ENCODE measurements at places on chromosomes 12 and 14. TPM values are rescaled to one million over a fixed set of nuclear protein-coding genes. Genes with fewer than 3 reads are reported as not detected.

GRCh38 chr12:63957496-63957895 is 113.0 kb downstream of the SRGAP1 start:
- no peaks in the 10 kb centered on the region for H3K4me1 ChIP-seq
- H3K36me3 ChIP-seq: no peaks in the 10 kb centered on the region
- no peak overlapping the region for H3K4me3 ChIP-seq
- H3K27ac ChIP-seq: no peak overlapping the region
- no peaks in the 10 kb centered on the region for H3K27me3 ChIP-seq
- DNase-seq: no peak

DNA sequence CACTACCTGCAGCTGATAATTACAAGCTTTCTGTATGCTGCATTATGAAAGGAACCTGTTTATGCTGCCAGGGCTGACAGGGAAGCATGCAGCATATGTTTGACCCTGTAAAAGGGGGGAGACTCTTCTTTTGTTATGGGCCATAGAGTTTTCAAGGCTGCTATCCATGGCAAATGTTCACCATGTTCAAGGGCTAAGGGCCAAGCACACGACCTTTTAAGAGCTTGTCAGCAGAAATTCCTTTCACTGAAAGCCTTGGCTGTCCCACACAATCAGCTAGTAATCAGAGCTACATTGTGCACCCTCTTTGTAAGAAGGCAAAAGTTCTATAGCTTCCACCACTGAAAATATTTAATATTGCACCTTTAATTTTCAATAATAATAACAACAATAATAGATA is 74.2 kb upstream of the MBIP start:
- no peaks in the 10 kb centered on the region for H3K36me3 ChIP-seq
- H3K27me3 ChIP-seq: peaks cover 2% of the 10 kb centered on the region
- H3K4me3 ChIP-seq: no peak overlapping the region
- H3K27ac ChIP-seq: no peak overlapping the region
- DNase-seq: peak; percentile 29

GRCh38 chr12:3651585-3652424 is 101.1 kb downstream of the CRACR2A start:
- no peaks in the 10 kb centered on the region for H3K27me3 ChIP-seq
- no peak for DNase-seq
- H3K4me1 ChIP-seq: peaks cover 13% of the 10 kb centered on the region
- H3K27ac ChIP-seq: no peak overlapping the region
- no peak overlapping the region for H3K4me3 ChIP-seq

- no peaks in the 10 kb centered on the region for H3K27me3 ChIP-seq
- DNase-seq: no peak
- H3K4me3 ChIP-seq: no peak overlapping the region
- H3K27ac ChIP-seq: no peak overlapping the region
- H3K4me1 ChIP-seq: no peaks in the 10 kb centered on the region
- peaks cover 59% of the 10 kb centered on the region for H3K36me3 ChIP-seq
Measured at GRCh38 chr14:103657471-103657870, 28.5 kb downstream of the KLC1 start.

- DNase-seq: no peak
- H3K4me1 ChIP-seq: no peaks in the 10 kb centered on the region
- no peaks in the 10 kb centered on the region for H3K36me3 ChIP-seq
- H3K27ac ChIP-seq: no peak overlapping the region
Measured at GRCh38 chr12:64072916-64073575, 149.1 kb downstream of the KICS2 start.

DNA sequence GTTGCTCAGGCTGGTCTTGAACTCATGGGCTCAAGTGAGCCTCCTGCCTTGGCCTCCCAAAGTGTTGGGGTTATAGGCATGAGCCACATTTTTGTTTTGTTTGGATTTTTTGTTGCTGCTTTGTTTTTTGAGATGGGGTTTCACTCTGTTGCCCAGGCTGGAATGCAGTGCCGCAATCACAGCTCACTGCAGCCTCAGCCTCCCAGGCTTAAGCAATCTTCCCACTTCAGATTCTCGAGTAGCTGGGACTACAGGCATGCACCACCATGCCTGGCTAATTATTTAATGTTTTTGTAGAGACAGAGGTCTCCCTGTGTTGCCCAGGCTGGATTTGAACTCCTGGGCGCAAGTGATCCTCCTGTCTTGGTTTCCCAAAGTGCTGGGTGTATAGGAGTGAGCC is 5.7 kb upstream of the PLEK2 start:
- no peak overlapping the region for H3K4me3 ChIP-seq
- no peaks in the 10 kb centered on the region for H3K27me3 ChIP-seq
- no peaks in the 10 kb centered on the region for H3K36me3 ChIP-seq
- no peak overlapping the region for H3K27ac ChIP-seq
- DNase-seq: peak; percentile 42

DNA sequence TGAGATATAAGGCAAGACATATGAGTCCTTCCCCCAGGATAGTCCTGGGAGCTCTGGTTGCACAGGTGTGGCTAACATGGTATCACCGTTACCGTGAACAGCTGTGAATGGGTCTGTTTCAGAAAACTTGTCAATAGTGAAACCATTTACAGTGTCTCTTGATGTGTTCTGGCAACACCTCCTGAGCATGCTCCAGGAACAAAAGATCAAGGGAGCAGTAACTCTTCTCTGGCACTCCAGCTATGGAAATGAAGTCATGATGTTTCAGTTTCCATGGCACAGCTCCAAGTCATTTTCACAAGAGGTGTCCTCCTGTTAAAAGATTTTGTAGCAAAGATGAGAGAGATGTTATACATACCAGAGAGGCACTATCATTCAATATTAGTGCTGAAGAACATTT is 253.7 kb downstream of the SNAPC1 start:
- H3K36me3 ChIP-seq: no peaks in the 10 kb centered on the region
- H3K4me3 ChIP-seq: no peak overlapping the region
- H3K27ac ChIP-seq: no peak overlapping the region
- H3K27me3 ChIP-seq: no peaks in the 10 kb centered on the region
- H3K4me1 ChIP-seq: no peaks in the 10 kb centered on the region

DNA sequence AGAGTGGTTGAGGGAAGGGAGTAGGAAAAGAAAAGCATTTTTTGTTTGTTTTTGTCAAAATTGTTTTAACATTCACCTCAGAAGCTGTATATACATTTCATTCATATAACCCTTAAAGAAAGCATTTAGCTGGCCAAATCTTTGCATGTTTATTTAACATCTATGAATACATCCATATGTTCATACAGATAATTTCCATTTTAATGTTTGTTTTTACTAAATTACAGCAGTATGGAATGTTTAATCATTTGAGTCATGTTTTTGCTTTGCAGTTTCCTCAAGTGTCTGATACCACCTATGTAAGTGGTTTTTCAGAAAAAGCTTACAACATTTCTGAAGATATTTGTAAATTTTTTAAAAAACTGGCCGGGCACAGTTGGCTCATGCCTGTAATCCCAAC is 84.3 kb upstream of the ATF1 start:
- H3K4me1 ChIP-seq: no peaks in the 10 kb centered on the region
- H3K27me3 ChIP-seq: no peaks in the 10 kb centered on the region
- no peak overlapping the region for H3K4me3 ChIP-seq
- H3K27ac ChIP-seq: no peak overlapping the region

DNA sequence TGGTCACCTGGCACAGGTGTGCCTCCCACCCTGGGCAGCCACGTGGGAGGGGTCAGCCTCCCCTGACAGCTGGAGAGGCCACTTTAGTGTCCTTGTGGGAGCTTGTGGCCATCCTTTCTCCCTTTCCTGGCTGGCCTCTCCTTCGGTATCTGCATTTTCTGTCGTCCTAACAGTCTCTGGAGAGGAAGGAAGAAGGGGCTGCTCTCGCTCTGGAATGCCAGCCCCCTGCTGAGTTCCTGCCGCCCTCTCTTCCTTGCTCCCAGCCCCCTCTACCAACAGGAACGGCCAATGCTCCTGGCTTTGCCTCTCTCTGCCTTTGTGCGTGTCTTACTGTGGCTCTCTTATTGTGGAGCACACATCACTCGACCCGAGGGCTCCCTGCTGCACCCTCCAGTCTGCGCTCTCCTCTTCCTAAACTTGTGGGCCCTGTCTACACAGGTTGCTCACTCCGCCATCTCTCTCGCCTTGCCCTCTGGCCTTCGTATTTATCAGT is 70.8 kb downstream of the FBXL14 start:
- no peak for DNase-seq
- H3K27ac ChIP-seq: peak overlapping the region; percentile 85
- H3K27me3 ChIP-seq: no peaks in the 10 kb centered on the region
- peaks cover 9% of the 10 kb centered on the region for H3K36me3 ChIP-seq

DNA sequence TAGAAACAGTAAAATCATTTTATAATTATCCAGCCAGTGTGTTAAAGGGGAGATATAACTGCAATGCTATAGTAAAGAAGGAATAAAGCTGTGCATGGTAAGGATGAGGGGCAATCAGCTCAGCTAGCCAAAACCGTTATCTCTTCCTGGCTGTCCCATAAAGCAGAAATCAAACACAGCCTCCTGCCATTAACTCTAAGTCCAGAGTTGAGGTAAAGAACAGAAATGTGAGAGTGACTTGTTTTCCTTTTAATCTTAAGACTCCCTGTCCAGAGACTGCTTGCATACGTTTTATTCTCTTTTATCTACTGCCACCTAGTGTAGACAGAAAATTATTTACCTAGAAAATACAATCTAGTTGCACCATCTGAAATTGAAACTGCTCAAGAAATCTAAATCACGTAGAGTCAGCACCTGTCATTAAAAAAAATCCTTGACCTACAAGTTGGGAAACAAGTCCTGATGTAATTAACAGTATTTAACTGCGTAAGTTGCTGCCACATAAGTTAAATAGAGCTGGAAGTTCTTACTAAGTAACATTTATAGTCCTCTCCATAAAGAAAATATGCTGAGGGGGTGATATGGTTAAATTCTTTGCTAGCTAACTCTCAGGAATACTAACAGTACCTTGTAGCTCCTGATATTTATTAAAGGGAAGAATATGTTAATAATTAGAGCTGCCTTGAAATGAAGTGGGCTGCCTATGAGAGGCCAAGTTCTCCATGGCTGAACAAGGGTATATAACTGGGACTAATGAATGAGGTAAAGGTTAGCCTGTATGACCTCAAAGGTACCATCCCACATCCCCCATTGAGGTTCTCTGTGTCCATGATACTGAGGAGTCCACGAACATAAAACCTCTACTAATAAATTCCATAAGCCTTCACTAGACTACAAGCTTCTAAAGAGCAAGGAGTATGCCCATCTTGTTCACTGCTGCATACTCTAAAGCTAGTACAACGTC is 62.7 kb downstream of the GALNT4 start:
- H3K4me1 ChIP-seq: peaks cover 6% of the 10 kb centered on the region
- H3K27me3 ChIP-seq: no peaks in the 10 kb centered on the region
- DNase-seq: peak; percentile 65
- H3K36me3 ChIP-seq: no peaks in the 10 kb centered on the region

DNA sequence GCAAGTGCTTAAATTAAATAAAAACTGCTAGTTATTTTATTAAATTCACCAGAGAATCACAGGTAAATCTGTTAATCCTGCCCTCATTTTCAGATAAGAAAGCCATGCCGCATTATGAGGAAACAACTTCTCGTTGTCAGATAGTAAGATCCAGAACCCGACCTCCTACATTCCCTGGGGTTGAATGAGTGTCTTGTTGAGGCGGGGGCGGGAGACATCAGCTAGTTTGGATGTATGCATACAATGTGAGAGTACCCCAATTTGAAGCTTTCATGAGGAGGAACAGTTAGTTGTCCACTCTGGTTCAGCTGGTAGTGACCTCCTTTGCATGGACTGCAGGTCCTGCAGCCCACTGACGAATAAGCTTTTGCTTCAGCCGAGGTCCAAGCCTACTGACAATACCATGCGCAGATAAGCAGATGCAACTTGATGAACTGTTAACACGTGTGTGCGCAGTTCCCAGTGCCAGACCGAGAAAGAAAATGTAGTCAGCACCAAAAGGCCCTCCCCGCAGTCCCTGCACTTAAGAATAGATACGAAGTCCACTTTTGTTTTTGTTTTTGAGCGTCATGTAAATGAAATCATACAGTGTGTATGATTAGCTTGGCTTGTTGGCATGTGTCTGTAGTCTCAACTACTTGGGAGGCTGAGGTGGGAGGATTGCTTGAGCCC is 34.9 kb downstream of the EVL start:
- H3K4me3 ChIP-seq: no peak overlapping the region
- no peak overlapping the region for H3K27ac ChIP-seq
- H3K27me3 ChIP-seq: no peaks in the 10 kb centered on the region
- peaks cover 3% of the 10 kb centered on the region for H3K36me3 ChIP-seq
- no peak for DNase-seq

DNA sequence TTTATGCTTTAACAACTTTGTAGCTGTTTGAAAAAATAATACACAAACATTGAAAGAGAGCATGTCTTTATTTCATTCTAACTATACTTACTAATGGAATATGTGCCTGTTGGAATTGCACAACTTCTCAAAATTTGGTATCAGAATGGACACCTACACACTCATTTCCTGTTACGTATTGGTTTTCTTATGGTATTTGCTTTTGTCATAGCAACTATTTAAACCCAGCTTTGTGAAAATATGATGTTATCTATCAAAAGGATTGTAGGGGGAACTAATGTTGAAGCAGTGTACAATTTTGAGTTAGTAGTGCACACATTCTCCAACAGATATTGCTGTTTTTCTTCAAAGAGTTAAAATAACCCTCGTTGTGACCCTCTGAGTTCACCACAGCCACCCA is 52.6 kb downstream of the RBMS2 start:
- H3K36me3 ChIP-seq: peaks cover 10% of the 10 kb centered on the region
- DNase-seq: peak; percentile 82
- H3K4me1 ChIP-seq: no peaks in the 10 kb centered on the region
- H3K4me3 ChIP-seq: no peak overlapping the region

- no peaks in the 10 kb centered on the region for H3K36me3 ChIP-seq
- H3K4me1 ChIP-seq: peaks cover 3% of the 10 kb centered on the region
- no peak overlapping the region for H3K4me3 ChIP-seq
- no peaks in the 10 kb centered on the region for H3K27me3 ChIP-seq
- DNase-seq: no peak
Measured at GRCh38 chr14:28077021-28077420, 689.6 kb upstream of the FOXG1 start.

DNA sequence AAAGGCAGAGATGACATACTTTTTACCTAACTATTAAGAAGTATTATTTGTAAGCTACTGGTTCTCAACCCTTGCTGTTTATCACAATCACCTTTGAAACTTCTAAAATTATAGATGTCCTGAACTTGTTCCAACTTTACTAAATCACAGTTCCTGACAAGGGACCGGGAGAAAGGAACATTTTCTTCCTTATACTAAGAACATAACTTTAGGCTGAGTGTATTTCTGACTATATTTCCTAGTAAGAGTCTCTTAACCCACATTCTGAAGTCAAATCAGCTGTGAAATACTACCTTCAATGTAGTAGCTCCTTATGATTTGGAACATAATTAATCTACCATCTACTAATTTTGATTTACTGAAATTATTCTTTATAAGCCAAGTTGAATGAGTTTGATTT is 80.2 kb downstream of the BAZ1A start:
- H3K27ac ChIP-seq: no peak overlapping the region
- no peaks in the 10 kb centered on the region for H3K4me1 ChIP-seq
- no peaks in the 10 kb centered on the region for H3K27me3 ChIP-seq
- peaks cover 22% of the 10 kb centered on the region for H3K36me3 ChIP-seq

- no peaks in the 10 kb centered on the region for H3K4me1 ChIP-seq
- H3K4me3 ChIP-seq: no peak overlapping the region
- H3K36me3 ChIP-seq: no peaks in the 10 kb centered on the region
- no peak for DNase-seq
Measured at GRCh38 chr12:125436686-125437085, 371.5 kb downstream of the AACS start.

KCNA5 gene
- 5.1 TPM for total RNA-seq

SLCO1B1 gene
- not detected for total RNA-seq

CISTR gene
- not detected for total RNA-seq

DPPA3 gene
- not detected for total RNA-seq

PTPN11 gene
- 55.8 TPM for total RNA-seq

PLEK2 gene
- total RNA-seq: 1.8 TPM

HPD gene
- not detected for total RNA-seq

LRFN5 gene
- 2.1 TPM for total RNA-seq

Measured in cardiac muscle cell (in vitro differentiated cells and primary cell).